ENCODE measurements at places on chromosomes 2 and 18.

DNA sequence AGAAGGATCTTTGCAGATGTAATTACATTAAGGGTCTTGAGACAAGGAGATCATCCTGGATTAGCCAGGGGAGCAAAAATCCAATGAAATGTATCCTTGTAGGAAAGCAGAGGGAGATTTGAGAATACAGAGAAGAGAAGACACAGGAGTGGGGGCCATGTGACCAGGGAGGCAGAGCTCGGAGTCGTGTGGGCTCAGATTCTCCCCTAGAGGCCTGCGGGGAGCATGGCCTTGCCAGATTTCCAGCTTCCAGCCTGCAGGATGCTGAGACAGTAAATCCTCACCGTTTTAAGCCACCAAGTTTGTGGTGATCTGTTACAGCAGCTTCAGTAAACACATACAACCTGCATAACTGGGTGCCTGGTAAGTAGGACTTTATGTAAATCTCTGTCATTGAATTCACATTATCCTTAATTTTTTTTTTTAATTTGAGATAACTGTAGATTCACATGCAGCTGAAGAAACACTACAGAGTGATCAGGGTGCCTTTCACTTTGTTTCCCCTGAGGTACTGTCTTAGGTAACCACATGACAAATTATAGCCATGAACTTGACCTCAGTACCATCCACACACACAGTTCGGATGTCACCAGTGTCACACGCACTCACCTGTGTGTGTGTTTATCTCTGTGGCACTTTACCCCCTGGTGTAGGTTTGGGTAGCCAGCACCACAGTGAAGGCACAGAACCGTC lies 138.4 kb upstream of the HDAC4 start:
- no peak for DNase-seq

GRCh38 chr2:105449076-105449475 lies 50.2 kb upstream of the FHL2 start:
- no peak for DNase-seq

DNA sequence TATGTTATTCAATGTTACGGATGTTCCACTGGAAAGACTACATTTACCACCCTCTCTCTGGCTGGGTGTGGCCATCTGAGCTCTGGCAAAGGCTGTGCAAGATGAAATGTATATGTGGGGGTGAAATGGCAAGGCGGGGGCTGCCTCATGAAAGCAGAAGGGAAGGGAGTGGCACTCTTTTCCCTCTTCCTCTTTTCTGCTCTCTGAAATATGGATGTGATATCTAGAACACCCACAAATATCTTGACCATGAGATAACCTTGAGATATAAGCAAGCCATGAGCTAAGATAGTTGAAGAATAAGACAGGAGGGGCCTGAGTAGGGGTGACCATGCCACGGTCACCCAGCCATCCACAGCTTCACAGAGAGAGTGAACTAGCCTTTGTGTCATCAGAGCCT lies 367.8 kb upstream of the ID2 start:
- no peak for DNase-seq

- no peak for DNase-seq
Measured at GRCh38 chr2:15521641-15522181, 39.4 kb downstream of the NBAS start.

GRCh38 chr2:239264838-239265651 lies 135.8 kb downstream of the HDAC4 start:
- peak; percentile 81 for DNase-seq

DNA sequence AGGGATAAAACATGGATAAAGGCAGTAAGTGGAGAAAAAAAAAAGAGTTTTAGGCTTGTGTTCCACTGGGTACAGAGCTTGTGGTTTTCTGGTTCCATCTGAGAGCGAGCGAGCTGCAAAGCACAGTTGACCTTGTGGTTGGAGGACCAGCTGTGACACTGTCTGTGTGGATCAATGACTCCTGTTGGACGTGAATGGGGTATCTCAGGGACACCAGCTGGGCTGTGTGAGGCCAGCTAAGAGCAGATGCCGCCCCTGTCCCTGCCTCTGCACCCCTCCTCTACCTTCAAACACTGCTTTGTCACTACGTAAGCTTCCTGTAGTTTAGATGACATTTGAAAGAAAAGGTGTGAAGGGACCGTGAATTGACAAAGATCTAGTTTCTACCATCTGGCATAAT lies 67.8 kb downstream of the QPCT start:
- DNase-seq: no peak

DNA sequence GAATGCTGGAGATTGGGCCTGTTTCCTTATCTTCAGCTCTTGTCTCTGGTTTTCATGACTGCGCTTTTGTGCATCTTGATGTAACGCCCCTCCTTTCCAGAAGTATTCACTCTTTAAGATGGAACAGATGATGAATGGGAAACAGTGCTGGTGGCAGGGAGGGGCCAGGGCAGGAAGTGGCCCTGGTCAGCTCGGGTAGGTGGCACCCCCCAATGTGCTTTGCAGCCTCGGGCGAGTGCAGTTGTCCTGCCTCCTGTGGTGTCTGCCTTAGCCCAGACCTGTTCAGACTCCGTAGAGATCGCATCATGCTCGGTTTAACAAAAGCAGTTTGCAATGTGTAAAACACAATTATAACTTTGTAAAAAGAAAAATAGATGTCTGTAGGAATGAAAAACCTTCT lies 17.0 kb upstream of the MGAT4A start:
- no peak for DNase-seq

DNA sequence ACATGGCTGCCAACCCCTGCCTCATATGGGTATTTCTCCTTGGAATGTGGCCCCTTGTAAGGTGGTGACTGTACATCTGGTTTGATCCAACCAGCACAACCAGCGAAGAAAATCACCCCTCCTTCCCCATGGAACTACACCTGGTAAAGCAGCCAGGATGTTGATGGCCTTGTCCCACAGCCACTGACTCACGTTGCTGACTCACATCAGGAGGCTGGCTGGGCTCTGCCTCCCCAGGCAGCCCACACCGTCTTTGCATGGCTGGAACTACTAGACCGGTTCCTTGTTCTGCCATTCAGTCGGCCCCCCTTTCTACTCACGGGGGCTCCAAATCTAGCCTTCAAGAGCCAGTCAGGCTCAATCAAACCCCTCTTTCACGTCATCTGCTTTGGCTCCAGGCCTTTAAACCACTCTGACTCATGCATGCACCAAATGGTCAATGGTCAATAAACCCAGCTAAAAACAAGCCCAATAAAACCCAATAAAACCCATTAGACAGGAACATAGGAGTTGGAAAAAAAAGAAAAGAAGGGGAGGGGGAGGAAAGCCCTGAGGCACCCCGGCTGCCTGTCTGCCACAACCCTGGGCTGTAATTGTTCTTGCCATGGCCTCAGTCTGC lies 114.8 kb downstream of the PLB1 start:
- peak; percentile 90 for DNase-seq

DNA sequence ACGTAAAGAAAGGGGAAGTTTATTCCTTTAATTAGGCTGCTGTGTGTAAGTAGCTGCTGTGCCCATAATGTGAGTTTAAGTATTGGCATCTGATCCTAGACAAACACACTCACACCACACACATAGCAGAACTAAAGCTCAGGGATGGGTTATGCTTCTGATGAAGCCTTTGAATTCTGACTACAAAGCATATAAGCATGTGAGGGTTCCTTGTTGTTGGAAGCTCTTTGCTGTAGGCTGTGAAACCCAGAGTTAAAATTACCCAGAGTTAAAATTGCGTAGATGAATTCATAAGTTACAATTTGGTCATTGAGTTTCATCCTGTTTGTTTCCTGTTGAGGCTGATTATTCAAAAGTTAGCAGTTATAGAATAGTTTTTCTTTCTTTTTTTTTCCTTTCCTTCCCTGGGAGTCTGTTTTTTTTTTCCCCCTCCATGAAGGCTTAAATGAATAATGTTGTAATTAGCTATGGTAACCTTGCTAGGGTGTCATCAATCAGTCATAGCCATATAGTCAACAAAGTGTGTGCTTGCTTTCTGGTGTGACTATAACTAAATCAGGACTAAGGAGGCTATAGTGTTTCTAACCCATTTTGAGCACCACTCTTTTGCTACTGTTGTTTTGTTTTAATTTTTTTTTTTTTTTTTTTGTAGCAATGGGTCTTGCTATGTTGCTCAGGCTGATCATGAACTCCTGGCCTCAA lies 426.1 kb downstream of the PARD3B start:
- DNase-seq: no peak

- DNase-seq: no peak
Measured at GRCh38 chr2:105397025-105397722, 1.7 kb downstream of the FHL2 start.

- no peak for DNase-seq
Measured at GRCh38 chr2:128797533-128797932, 478.9 kb upstream of the HS6ST1 start.

DNA sequence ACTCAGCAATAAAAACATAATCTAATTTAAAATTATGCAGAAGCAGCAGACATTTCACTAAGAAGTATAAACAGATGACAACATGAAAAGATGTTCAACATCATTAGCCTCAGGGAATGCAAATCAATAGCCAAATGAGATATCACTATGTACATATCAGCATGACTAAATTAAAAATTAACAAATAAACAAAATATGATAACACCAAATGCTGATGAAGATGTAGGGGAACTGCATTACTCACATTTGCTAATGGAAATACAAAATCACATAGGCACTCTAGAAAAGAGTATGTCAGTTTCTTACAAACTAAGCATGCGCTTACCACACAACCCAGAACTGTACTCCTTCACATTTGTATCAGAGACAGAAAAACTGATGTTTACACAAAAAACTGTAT lies 487.2 kb upstream of the REG3G start:
- no peak for DNase-seq

DNA sequence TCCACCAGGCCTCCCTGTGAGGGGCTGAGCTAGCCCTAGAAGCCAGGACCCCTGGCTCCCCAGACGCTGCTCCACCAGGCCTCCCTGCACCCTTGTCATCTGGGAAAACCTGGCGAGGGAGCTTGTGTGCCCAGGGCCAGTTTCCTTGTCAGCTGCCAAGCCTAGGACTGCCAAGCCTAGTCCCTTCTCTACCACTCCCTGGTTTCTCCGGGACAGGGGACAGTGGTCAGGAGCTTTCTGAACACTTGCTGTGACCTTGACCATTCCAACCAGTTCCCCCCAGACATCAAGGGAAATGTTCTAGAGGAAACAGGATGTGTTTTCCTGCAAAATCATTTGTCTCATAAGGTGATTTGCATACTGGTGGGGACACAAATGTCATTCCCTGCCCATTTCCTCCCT lies 41.3 kb upstream of the MRPL33 start:
- no peak for DNase-seq

GRCh38 chr2:101300164-101300563 lies 8.3 kb downstream of the RNF149 start:
- no peak for DNase-seq
